RKO (cell line): ENCODE measurements at places on chromosomes 16 and 17.

DNA sequence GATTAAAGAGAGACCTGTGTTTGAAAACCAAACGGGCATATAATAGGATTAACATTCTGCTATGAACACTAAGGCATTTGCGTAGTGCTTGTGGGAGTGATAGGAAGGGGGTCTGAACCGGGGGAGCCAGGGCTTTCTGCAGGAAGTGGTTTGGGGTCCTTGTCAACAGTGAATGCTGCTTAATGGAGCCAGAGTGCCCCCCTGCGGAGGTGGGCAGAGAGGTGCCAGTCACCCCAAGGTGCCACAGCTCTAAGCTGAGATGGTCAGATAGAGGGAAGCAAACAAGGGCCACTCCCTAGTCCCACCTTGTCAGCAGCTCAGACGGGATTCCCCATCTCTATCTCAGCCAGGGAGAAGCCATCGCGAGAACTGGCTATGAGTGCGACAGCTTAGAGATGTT is 17.7 kb downstream of the NAA60 start:
- DNase-seq: no peak

GRCh38 chr16:15843635-15844279 is 13.1 kb downstream of the MYH11 start:
- DNase-seq: no peak

GRCh38 chr16:24645739-24646645 is 83.5 kb upstream of the TNRC6A start:
- peak; percentile 92 for DNase-seq

- DNase-seq: no peak
Observed at GRCh38 chr17:76481071-76481655, 13.8 kb downstream of the AANAT start.

DNA sequence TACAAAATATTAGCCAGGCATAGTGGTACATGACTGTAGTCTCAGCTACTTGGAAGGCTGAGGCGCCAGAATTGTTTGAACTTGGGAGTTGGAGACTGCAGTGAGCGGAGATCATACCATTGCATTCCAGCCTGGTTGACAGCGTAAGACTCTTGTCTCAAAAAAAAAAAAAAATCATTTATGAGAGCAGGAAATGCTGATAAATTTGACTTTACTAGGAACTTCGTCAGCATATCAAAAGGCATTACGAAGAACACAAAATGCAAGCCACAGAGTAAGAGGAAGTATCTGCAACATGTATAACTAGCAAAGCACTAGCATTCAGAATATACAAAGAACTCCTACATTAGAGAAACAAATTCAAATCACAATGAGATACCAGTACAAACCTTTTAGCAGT is 279.3 kb downstream of the ZFHX3 start:
- DNase-seq: no peak

- no peak for DNase-seq
Observed at GRCh38 chr16:86079255-86079885, 180.4 kb downstream of the IRF8 start.

GRCh38 chr17:42518755-42519545 is 17.1 kb upstream of the NAGLU start:
- DNase-seq: no peak

DNA sequence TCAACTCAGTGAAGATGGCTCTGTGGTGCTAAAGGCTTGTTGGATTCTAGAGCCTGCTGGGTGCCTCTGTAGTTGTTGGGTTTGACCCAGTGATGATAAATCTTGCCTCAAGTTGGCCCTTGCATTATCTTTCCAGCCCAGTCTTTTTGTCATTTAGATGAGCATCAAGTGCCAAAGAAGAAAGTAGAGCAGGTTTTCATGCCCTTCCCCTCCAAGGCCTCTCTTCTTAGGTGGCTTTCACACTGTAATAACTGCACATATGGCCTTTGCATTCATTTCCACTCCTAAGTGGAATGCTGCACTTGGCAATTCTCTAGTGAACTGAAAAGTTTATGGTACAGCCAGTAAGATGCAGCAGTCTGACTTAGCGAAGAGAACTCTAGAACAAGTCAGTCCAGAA is 165.1 kb downstream of the PHKB start:
- DNase-seq: no peak

GRCh38 chr16:1001096-1001495 is 19.5 kb downstream of the SOX8 start:
- DNase-seq: no peak

GRCh38 chr17:9424071-9424640 is 151.5 kb downstream of the STX8 start:
- DNase-seq: no peak

GRCh38 chr17:73165616-73166404 is 1.0 kb downstream of the SSTR2 start:
- DNase-seq: no peak

DNA sequence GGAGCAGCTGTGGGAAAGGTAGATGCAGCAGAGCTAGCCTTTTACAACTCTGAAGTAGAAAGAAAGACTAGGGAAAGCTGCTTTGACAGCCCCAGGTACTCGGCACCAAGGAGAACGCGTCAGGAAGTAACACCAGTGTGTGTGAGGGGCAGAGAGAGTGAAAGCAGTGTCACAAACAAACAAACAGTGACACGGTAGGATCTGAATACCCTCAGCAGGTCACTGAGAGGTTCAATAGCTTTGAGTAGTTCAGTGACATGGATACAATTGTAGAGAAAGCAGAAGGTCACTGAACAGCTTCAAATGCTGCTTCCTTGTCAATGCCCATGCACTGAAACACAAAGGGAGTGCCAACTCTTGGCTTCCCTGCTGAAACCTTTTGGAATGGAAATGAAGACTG is 150.3 kb upstream of the C17orf78 start:
- DNase-seq: no peak

GRCh38 chr16:24577167-24577566 is 37.8 kb downstream of the RBBP6 start:
- peak; percentile 7 for DNase-seq

GRCh38 chr17:82528484-82529265 is 9.1 kb downstream of the FOXK2 start:
- peak; percentile 71 for DNase-seq

- DNase-seq: no peak
Observed at GRCh38 chr16:11752856-11753255, 10.2 kb upstream of the TXNDC11 start.

- no peak for DNase-seq
Observed at GRCh38 chr16:6510261-6510660, 822.4 kb upstream of the RBFOX1 start.
